Substantia nigra (tissue), 51 donors: ENCODE measurements at places on chromosomes 3 and 15.

DNA sequence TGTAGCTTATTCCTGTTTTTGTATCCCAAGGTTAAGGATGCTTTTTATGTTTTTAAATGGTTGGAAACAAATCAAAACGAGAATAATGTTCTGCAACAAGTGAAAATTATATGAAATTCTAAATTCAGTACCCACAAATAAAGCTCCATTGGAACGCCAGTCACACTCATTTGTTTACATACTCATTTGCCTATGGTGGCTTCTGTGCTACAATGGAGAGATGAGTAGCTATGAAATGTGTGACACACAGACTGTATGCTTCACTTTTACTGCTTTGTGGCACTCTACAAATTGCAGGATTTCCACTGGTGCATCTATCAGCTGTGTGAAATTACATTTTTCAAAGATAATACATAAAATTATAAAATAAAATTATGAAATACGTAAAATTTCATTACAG is 112.2 kb upstream of the TSPAN3 start:
- no peak for DNase-seq

DNA sequence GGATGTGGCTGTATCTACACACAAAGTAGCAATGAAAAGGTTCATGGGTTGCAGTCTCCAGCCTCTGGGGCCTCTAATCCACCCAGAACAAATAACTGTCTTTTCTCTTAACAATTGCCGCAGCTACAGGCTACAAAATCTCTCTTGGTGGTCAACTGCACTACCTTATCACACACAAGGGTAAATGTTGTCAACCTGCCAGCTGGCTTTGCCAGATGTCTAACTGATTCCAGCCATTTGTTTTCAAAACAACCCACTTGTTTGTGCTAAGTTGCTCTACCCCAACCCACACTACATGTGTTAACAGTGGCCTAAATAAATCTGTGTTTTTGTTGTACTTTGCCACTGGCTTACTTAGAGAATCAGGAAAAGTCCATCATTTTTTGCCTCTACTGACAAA is 447.3 kb downstream of the TAFA4 start:
- no peak for DNase-seq

- no peak for DNase-seq
Measured at GRCh38 chr15:90497376-90497775, 32.3 kb upstream of the CRTC3 start.

DNA sequence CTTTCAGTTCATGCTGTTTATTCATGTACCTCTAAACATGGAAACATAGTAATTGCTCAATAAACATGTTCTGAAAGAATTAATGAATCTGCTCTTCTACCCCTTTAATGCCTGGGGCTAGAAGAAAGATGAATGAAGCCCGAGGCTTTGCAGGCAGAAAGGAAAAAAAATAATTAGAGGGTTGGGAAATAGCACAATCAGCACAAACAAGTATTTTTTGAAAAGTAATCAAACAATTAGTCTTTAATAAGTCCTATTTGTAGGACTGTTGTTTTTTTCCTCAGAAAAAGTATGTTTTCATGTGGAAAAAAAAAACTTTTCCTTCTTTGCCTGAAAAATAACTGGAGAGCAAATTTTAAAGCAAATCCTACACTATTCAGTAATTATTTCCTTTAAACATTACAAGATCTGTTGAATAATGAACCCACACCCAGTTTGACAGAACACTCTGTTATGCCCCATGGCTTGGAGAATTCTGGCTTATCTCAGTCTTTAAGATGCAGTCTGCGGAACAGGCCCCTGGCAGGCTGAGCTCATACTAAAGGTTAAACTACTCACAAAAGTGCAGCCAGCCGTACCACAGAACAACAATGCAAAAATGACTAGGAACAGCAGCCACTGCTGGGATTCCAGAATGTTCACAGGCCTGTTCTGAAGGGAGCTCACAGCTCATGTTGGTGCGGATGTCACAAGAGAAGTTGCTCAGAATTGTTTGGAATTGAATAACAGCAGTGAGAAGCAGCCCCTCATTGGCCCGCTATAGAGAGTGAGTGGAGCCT is 79.2 kb downstream of the ABI3BP start:
- DNase-seq = no peak

DNA sequence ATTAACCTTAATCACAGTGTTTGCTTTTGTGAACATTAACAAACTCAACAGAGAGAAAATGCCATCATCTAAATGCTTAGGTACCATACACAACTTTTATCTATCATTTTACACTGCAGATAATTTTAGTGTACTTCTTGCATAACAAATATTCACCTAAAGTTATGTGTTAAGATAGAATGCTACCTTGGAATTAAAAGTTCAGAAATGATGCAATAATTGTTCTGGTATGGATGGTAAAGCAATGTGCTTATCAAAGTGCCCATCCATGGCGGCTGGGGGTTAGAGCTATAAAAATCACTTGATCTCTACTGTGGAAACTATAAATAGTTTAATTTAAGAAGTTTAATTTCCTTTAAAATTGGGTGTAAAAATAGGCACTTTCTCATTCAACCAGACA is 28.7 kb downstream of the SATB1 start:
- no peak for DNase-seq

GRCh38 chr15:61479613-61480012 is 250.5 kb upstream of the RORA start:
- no peak for DNase-seq

- DNase-seq = no peak
Measured at GRCh38 chr3:53109891-53110771, 20.1 kb downstream of the RFT1 start.

- DNase-seq = no peak
Measured at GRCh38 chr3:148998715-148999423, 7.5 kb downstream of the GYG1 start.

- no peak for DNase-seq
Measured at GRCh38 chr3:30342318-30343060, 263.9 kb upstream of the TGFBR2 start.

DNA sequence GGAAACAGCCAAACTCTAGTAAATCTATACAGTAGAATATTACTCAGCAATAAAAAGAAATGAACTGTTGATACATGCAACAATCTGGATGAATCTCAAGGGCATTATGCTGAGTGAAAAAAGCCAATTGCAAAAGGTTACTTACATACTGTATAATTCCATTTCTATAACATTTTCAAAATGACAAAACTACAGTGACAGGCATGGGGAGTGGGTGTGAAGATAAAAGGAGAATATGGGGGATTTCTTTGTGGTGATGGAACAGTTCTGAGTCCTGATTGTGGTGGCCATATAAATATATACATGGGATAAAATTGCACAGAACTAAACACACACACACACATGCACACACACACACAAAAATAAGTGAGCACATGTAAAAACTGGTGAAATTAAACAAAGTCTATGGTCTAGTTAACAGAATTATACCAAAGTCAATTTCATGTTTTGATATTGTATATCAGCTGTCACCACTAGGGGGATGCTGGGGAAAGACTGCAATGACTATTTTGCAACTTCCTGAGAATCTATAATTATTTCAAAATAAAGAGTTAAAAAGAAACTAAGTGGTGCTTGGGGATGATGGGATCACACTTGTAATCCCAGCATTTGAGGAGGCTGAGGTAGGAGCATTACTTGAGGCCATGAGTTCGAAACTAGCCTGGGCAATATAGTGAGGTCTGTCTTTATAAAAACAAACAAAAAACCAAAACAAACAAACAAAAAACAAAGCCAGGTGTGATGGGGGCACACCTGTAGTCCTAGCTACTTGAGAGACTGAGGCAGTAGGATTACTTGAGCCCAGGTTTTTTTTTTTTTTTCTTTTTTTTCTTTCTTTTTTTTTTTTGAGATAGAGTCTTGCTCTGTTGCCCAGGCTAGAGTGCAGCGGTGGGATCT is 66.0 kb downstream of the SPTSSB start:
- no peak for DNase-seq

- DNase-seq = no peak
Measured at GRCh38 chr3:23263796-23264195, 60.7 kb downstream of the UBE2E2 start.

DNA sequence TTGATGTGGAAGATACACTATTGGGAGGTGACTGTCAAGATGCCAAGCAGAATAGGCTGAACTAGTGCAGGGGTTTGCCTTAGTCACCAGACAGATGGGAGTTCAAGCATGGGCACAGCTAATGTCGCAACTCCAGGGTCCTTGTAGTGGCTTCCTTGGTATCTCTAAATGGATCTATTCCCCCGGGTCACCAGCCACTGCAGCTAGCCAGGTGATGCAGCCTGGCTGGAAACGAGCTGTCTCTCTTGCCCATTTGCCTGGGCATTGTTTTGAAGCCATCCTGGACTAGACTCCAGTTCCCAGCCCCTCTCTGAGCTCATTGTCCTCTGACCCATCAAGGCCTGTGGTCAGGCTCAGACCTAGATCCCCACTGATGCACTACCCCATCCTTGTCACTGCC is 8.4 kb upstream of the CPEB1 start:
- DNase-seq = no peak

DNA sequence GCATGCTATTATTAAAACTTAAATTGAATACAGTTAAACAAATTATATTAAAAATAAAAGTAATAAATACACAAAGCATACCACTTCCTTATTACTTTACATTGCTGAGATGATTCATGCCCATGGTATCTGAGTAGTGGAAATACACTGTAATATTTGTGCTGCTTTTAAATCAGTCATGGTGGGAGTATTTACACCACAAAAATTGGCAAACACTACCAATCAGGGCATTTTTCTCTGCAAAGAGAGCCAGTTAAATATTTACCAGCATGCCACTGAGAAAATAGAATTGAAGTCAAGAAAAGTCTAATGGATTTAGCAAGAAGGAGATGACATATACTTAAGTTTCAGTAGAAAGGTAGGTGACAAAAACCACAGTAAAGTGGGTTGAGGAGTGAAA is 19.6 kb downstream of the PPARG start:
- DNase-seq = no peak

GRCh38 chr3:193851941-193852674 is 259.1 kb downstream of the OPA1 start:
- DNase-seq = no peak

DNA sequence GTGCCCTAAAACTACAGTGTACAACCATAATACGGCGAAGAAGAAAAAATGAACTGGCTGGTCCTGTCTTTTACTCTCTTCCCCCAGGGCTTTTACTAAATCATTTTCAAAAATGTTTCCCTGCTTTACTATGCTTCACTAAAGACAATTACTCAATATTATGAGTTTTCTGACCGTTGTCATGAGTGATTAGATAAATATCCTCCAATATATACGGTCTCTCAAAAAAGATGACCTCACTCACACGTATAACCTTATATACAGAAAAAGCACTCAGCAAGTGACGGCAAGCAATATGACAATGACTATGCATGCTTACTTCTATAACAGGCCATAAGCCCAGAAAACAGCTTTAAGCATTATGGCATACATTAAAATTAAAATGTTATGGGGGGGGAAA is 60.5 kb downstream of the TBL1XR1 start:
- no peak for DNase-seq

- no peak for DNase-seq
Measured at GRCh38 chr3:22526266-22526837, 676.8 kb upstream of the UBE2E2 start.

DNA sequence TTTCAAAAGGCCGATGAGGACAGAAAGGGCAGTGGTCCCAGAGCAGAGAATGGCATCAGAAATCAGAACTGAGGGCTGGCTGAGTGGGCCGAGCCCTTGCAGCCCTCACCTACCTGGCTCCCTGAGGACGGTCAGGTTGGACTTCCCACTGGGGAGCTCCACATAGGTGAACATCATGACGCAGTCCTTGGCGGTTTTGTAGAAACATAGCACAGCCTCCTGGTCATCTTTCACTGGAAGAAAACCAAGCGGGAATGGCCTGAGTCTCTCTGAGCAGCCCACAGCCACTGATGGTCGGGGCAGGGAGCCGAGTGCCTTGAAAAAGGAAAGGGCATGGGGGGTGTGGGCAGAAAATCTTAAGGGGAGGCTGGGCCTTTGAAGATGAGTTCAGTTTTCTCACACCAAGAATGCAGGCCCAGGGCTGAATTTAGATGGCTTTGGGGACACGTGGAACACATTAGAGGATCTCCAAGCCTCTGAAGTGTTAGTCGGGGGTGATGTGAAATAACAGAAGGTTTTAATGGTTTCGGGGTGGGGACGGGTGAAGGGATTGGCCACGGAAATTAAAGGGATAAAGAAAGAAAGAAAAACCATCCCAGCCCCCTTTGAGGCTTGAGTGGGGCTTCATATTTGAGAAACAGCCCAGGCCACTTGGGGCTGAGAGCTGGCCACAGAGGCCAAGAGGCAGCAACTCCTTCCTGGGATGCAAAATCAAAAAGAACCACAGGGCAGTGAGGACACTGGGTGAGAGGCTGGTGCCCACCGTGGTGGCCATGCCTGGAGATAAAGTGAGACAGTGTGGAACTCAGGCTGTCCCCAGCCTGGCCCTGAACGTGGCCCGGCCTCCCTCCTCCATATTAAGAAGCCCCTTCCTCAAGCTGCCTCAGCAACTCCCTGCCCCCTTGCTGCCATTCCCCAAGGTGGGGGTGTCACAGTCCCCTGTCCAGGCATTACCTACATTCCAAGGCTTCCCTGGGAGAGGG is 36.2 kb downstream of the UMPS start:
- DNase-seq = no peak

- peak; percentile 47 for DNase-seq
Measured at GRCh38 chr3:56862352-56863062, 60.8 kb upstream of the ARHGEF3 start.

GRCh38 chr3:127802606-127803005 is 19.7 kb downstream of the MGLL start:
- no peak for DNase-seq

DNA sequence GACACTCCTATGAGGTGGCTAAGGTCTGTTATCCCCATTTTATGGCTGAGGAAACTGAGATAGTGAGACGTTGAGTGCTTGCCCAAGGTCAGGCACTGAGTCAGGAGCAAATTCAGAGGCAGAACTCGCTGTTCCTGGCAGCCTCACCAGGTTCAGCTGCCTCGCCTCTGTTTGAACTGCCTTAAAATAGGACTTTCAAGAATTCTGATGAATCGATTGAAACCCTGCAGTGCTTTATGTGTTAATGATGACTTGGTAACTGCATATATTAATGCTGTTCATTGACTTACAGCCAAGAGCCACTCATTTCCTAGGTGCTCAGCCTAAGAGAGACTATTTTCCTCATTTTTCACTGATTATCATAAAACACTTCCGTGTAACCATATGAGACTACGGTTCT is 79.5 kb upstream of the BHLHE40 start:
- no peak for DNase-seq

- no peak for DNase-seq
Measured at GRCh38 chr3:186534113-186534669, 10.0 kb downstream of the CRYGS start.

- no peak for DNase-seq
Measured at GRCh38 chr3:66380200-66380932, 120.5 kb downstream of the LRIG1 start.

- no peak for DNase-seq
Measured at GRCh38 chr15:84879088-84879780, 5.2 kb upstream of the SLC28A1 start.

DNA sequence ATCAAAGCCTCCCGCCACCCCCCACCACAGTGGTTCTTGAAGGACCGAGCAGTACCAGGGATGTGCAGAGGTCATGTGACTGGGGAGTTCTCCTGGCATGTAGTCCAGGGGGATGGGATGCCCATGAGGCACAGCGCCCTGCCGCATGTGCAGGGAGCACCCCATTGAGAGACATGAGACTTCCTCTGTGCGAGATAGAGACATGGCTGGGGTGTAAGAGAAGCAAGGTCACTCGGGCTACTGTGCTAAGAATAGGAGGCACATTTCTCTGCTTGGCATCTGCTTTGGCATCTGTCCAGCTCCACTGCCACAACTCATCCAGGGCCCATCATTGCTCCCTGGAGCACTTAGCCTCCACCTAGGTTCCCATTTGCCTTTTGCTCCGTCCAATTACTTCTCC is 2.4 kb upstream of the CYP1A1 start:
- no peak for DNase-seq

- DNase-seq = no peak
Measured at GRCh38 chr15:74825866-74826265, 561 bp upstream of the CPLX3 start.
